ENCODE measurements at places on chromosomes 6 and 20.
A peak's percentile ranks its signal among the peaks of the same experiment; 100 is the strongest.

DNA sequence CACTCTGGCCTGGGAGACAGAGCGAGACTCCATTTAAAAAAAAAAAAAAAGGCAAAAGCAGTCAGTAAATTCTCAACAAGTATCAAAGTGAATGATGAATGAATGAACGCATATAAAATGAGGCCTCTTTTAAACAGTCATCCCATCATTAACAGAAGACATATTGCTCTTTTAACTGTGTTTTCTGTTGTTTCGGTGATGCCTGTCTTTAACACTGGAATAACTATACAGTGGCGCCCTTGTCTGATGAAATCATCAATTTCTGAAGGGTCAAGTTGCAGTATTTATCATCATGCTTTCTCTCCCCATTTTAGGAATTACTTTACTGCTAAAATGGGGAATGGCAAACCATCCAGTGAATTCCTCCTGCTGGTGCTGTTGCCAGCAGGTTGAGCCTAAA is 45.7 kb upstream of the SNX9 start:
- DNase-seq = no peak

DNA sequence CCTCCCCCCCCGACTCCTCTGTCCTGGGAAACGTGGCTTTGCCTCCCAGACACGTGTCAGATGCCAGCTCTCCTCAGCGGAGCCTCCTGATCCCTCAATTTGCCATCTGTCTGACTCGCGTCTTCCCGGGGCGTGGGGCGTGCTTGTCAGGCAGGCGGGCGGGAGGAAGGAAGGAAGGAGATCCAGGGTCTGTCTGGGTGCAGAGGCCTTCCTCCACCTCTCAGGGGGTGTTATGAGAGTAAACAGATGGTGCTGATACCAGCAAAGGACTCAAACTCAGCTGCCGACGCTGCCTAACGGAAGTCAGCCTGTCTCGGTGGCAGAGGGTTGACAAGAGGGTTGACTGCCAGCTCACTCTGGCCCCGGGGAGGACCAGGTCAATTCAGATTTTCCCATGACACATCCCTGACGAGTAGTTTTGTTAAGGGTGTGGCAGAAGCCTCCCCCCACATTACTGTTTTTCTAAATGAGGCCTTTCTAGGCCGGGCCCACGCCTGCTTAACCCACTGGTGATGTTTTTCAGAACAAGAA is 17.0 kb downstream of the UQCC2 start:
- DNase-seq = peak; percentile 72

GRCh38 chr20:31758991-31759390 is 19.9 kb downstream of the TPX2 start:
- DNase-seq = no peak

DNA sequence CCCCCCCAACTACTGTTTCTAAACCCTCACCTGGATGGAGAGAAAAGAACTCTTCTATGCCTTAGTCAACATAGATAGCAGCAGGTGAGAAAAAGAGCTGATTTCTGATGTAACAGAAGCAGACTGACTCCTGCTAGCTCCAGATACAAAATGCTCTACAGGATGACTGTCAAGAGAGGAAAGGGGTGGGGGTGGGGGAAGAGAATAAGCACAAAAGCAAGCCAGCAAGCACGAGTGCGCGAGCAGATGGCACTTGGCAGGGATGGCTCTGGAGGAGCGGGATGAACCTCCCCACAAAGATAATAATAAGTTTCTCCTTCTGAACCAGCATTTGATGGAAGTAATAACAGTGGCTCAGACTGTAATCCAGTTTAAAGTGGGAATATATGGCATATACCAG is 45.6 kb upstream of the SPDEF start:
- no peak for DNase-seq

DNA sequence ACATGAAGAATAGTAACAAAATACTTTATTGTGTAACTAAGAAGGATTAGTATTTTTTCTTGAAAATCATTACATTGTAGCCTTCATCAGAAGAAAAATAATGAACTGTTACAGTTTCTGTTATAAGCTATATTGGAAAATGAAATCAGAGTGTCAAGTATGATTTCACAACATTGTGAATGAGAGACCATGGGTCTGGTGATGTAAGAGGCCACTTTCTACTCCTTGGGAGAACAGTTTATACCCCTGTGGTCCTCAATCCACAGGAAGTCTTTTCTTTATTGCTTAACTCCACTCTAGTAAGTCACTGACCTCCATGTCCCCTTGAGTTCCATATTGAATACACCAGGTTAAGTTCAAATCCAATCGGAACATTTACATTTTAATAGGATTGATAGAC is 218.7 kb upstream of the FERMT1 start:
- DNase-seq = no peak

DNA sequence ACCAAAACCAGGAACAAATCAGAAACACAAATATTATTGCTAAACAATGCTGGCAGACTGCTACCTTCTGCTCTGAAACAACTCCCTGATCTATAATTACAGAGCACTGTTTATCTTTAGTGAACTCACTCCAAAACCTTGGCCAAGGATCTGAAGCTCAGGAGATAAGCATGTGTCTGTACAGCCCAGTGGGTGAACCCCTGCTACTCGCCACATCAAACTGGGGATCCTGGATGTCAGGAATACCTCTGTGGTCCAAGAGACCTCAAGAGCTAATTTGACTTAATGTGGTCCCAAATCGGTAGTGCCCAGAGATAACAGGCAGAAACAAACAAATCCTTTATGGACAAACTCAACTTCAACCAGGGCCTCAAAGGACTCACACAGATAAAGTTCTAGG is 381.8 kb downstream of the KIF16B start:
- DNase-seq = no peak

- no peak for DNase-seq
These were observed 100.9 kb downstream of the MYB start for GRCh38 chr6:135281964-135282363.

DNA sequence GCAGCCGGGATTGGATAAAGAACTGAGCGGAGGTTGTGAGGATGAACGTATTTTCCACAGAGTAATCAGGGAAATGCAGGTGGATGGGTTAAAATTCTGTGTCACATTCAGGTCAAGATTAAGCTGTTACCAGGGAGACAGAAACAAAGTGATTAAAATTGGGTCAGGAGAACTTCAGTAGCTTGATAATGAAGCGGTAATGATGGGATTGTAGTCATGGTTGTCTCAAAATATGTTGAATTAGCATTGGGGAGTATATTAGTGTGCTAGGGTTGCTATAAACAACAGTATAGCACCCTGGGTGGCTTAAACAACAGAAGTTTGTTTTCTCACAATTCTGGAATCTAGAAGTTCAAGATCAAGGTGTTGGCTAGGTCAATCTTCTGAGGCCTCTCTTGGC is 155.5 kb downstream of the GJA1 start:
- DNase-seq = no peak

DNA sequence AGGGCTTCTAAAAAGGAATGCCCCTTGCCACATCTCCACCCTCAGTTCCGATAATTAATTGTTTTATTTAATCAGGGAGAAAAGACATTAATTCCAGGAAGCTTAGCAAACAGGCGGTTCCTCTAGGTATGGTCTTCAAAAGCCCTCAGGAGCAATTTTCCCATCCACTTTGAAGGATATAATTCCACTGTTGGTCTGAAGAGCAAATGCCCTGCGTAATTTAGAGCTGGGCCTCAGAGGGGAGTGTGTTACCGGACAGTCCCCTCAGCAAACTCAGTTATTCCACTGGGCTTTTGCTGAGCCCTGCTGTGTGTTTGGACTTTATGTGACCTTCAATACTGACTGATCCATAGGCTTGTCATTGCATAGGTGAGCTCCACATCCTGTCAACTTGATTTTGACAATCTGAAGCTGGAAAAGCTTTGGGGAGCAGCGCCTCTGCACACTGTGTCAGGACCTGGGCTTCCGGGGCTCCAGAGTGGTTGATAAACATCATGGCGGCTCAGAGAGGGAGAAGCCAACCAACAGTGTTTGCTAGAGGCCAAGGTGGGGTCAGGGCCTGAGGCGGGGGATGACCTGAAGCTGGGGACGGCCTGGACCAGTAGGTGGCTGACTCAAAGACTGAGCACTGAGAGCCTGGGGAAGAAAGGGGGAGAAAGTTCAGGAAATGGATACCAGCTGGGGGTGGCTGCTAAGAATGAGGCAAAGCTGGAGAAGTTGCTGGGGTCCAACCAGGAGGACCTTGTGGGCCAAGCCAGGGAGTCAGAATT is 43.5 kb downstream of the PPP1R14C start:
- no peak for DNase-seq

DNA sequence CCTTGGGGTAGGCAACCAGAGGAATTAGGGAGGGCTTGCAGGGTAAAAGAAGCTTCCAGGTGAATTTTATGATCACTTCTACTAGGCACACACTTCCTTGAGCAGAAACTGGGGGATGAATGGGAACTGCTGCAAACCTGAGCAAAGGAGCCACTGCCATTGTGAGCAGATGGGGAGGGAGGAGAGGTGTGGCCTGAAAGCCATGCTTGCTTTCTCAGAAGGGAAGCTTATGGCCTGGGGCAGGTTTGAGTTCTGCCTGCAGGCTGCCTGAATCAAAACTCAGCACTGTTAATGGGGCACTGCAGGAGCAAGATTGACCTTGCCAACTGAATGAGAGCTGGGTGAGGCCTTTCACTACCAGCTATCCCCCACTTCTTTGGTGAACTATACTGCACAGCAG is 328.1 kb downstream of the NKAIN2 start:
- DNase-seq = no peak

DNA sequence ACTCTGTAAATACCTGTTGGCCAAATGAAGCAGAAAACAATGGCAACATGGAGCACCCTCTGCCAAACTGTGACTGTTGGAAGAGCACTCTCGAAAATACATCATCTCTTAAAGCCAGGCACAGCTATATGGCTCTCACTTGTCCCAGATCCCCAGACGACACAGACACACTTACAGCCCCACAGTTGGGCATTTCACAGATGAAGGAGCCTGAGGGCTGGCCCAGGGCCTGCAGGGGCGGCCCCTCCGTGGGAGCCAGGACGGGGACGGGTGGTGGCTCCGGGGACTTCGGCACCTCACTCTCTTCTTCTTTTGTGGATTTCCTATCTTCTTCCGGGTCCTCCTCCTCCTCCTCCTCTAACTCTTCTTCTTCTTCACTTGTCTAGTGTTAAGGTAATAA is 18.4 kb upstream of the MRPS10 start:
- DNase-seq = no peak

DNA sequence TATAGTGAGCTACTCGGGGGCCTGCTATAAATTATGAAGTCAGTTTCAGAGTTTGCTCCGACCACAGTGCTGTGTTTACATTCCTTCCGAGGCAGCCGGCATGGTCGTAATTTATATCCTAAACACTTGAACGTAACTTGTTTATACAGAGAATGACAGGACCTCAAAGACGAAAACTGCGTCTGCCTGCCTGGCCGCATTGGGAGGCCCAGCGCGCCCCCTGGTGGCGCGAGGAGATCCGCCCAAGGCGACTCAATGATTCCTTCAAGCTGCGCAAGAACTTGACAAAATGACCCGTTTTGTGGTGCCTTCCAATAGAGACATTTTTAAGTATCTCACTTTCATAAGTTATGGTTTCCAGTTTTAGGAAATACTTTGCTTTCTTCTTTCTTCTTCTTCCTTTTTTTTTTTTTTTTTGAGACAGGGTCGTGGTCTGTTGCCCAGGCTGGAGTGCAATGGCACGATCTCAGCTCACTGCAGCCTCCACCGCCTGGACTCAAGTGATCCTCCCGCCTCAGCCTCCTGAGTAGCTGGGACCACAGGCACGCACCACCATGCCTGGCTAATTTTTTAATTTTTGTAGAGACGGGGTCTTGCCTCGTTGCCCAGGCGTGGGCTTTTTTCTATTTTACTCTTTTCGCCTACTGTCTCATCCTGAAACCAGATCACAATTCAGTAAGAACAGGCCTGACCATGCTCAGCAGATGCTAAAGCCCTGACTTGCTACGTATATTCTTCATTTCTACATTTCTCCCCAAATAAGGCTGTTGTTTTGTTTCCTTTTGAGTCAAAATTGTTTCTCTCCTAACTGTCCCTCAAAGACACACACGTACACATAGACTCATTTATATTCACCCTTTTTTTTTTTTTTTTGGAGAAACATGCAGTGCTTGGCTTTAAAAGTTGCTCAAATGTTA is 7.8 kb downstream of the FOXF2 start:
- DNase-seq = peak; percentile 61

DNA sequence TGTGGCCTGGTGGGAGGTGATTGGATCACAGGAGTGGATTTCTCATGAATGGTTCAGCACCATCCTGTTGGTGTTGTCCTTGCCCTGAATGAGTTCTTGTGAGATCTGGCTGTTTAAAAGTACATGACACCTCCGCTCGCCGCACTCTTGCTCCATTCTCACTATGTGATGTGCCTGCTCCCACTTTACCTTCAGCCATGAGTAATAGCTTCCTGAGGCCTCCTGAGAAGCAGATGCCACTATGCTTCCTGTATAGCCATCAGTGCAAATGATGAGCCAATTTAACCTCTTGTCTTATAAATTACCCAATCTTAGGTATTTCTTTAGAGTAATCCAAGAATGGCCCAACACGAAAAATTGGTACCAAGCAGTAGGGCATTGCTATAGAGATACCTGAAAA is 34.5 kb downstream of the KIF16B start:
- DNase-seq = no peak

GRCh38 chr6:111950661-111951496 is 77.6 kb upstream of the FYN start:
- DNase-seq = no peak

DNA sequence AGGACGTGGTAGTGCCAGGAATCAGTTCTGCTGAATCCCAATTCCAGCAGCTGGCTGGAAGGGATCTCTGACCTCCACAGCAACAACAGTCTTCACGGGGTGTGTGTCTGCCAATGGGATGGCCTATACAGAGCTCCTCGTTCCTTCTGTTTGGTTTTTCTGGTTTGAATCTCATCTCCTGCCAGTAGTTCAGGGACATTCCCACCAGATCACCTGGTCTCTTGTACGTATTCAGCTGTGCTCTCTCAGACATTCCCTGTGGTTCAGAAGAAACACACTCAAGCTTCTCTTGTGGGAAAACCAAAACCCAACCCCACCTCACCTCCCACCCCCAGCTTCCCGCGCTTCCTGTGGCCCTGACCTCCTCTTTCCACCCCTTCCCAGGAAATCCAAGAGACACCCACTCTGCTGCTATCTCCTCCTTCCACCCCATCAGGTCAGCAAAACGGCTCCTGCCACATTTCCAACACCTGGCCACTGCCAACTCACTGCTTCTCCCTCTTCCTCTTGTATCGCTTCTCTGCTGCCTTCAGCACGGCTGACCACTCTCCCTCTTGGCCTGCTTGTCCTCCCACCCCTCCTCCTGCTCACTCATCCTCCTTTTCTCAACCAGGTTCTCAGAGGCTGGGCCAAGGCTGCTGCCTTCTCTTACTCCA is 63.3 kb upstream of the PTGIS start:
- no peak for DNase-seq

DNA sequence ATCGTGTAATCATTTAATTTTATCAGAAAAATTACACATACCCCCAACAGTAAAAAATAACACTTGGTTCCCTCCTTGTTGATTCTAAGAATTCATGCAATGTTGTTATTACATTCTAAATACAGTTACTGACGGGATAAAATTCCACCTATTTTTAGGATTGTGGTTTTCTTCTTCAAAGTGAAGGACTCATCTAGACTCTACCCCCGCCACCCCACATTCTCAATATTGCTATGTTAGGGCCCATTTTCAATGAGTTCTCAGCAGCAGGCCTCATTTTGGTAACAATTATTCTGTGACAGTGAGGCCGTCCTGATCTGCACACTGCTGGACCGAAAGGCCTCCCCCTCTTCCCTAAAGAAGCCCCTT is 43.5 kb downstream of the PREX1 start:
- no peak for DNase-seq

- no peak for DNase-seq
These were observed 471.9 kb upstream of the SOX4 start for GRCh38 chr6:21121636-21122136.

- no peak for DNase-seq
These were observed 2.5 kb upstream of the FASTKD5 start for GRCh38 chr20:3162080-3162611.

GRCh38 chr6:158501360-158502262 is 58.3 kb upstream of the TMEM181 start:
- no peak for DNase-seq
